Ecto neural progenitor cell (in vitro differentiated cells): ENCODE measurements at places on chromosomes 7 and 10.

DNA sequence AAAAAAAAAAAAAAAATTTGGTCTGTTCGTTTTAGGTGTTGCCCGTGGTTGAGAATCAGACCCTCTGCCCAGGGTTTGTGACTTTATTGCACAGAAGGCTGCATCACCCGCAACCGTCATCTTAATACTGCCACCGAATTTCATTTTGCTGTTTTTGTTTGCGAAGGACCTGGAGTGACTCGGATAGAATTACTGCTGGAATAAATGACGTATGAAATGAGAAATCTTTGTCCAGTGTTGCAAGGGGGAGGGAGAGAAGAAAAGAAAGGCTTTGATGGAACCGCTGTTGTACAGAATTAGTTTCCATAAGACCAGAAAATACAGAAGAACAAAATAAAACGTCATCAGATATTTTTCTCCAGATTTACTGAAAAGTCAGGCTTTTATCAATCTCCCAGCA lies 103.3 kb downstream of the GALNT17 start:
- no peak for DNase-seq

DNA sequence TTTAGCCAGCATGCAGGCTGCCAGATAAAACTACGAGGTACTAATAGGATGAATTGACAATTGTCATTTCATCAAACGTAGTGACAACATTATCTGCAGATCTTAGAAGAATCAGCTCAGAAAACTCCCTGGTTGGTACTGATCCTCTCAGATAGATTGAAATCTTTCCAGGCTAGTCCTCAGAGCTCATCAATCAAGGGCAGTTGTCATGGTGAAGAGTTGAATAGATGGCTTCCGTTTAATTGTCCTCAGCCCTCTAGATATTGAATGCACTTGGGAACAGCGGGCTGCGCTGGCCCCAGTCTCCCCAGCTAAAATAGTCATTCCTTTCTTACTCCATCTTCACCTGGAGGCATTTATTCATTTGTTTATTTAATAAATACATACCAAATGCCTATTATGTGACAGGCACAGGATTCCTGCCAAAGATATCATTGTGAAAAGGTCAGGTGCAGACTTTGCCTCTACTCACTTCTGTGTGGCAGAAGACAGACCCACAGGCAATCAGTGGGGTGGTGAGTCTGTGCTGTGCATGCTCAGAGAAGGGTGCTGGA lies 1081.6 kb downstream of the TYW1 start:
- no peak for DNase-seq

- DNase-seq = no peak
Measured at GRCh38 chr7:74203956-74204618, 5.7 kb upstream of the LAT2 start.

GRCh38 chr7:30246392-30246791 lies 38.0 kb upstream of the ZNRF2 start:
- DNase-seq = no peak

- DNase-seq = no peak
Measured at GRCh38 chr10:36730316-36730715, 395.1 kb upstream of the ANKRD30A start.

DNA sequence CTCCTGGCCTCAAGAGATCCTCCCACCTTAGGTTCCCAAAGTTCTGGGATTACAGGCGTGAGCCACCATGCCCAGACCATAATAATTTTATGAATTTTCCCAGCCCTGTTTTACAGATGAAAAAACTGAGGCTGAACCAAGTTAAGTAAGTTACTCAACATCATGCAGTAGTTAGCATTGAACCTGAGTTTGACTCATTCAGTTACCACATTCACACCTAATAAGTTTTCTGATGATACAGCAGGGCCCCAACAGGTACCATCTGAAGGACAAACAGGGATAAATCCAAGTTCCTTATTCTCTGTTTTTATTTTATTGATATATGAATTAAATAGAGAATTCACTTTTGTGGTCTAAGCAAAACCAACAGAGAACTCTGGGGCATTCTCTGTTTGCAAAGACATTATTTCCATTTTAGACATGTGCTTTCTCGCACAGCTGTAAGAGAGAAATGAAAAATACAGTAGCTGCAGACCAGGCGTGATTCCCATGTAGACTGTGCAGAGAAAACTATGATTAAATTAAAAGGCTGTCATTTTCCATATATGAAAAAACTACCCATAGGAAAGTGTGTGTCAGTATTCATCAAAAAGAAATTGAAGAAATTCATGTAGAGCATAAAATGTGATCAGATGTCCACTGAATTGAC lies 26.6 kb downstream of the APBB1IP start:
- no peak for DNase-seq

DNA sequence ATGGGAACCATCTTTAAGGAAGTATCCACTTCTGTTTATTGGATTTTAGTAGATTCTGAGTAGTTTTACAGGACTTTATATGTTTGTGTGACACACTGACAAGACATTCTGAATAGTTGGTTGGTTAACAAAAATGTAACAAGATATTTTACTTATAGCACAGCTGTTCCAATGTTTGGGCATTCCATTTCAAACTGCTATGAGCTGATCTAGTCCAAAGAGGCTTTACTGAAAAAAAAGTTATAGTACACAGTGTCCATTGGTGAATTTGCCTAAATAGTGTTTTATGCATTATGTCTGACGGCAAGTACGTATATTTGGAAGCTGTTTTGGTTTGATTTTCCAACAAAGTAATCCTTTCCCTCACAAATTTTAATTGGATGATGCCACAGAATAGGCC lies 99.1 kb downstream of the SAMD9 start:
- no peak for DNase-seq

- DNase-seq = no peak
Measured at GRCh38 chr7:106252568-106252967, 32.2 kb downstream of the NAMPT start.

DNA sequence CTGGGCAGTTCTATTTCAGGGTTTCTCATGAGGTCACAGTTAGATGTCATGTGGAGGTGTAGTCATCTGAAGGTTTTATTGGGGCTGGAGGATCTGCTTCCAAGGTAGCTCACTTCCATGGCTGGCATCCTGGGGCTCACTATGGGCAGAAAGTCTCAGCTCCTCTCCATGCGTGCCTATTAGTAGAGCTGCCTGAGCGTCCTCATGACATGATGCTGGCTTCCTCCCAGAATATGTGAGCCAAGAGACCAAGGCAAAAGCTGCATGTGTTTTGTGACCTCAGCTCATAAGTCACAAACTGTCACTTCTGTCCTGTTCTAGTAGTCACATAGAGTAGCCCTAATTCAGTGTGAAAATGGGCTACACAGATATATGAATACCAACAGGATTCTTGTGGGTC lies 524.4 kb downstream of the SUGCT start:
- no peak for DNase-seq

DNA sequence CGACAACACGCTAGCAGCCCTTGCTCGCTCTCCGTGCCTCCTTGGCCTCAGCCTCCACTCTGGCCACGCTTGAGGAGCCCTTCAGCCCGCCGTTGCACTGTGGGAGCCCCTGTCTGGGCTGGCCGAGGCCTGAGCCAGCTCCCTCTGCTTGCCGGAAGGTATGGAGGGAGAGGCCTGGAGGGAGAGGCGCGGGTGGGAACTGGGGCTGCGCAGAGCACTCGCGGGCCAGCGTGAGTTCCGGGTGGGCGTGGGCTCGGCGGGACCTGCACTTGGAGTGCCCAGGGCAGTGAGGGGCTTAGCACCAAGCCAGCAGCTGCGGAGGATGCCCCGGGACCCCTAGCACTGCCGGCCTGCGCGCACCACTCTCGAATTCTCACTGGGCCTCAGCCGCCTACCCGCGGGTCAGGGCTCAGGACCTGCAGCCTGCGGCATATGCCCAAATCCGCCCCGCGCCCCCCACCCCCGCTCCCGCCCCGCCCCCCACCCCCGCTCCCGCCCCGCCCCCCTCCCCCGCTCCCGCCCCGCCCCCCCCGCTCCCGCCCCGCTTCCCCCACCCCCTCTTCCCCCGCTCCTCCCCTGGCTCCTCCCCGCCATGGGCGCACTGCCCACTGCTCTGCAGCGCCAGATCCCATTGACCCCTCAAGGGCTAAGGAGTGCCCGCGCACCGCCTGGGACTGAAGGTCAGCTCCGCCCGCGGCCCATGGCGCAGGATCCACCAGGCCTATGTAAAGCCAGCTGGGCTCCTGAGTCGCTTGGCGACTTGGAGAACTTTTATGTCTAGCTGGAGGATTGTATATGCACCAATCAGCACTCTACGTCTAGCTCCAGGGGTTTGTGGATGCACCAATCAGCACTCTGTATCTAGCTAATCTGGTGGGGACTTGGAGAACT lies 15.9 kb upstream of the ACBD5 start:
- no peak for DNase-seq

DNA sequence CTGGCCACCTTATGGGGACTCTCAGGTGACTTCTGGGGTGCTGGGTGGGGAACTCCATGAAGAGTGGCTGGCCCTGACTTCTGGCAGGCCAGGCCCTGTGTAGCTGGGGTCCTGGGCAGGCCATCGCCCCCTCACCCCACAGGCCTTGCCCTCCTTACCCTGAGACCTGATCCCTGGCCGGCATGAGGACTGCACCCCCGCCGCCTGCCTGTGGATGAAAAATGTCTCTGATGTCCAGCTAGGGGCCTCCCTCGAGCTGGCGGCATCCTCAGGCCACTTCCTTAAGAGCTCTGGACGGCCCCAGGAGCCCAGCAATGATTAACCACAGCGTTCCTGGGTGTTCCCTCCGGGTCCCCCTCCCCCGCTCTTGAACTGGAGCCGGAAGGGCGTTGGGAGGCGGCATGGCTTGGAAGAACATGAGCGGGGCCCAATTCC lies 31.8 kb upstream of the SHH start:
- no peak for DNase-seq

GRCh38 chr10:62054408-62054807 lies 152.9 kb downstream of the ARID5B start:
- DNase-seq = no peak

- DNase-seq = no peak
Measured at GRCh38 chr10:24569330-24569796, 154.3 kb downstream of the ARHGAP21 start.

DNA sequence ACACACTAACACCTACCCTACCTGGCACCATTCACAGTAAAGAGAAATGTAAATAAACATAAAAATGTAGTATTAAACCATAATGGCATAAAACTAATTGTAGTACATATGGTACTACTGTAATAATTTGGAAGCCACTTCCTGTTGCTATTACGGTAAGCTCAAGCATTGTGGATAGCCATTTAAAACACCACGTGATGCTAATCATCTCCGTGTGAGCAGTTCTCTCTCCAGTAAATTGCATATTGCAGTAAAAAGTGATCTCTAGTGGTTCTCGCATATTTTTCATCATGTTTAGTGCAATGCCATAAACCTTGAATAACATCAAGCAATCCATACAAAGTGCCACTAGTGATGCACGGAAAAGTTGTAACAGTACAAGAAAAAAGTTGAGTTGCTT lies 75.4 kb downstream of the CFTR start:
- no peak for DNase-seq

GRCh38 chr10:12512332-12513002 lies 163.1 kb downstream of the CAMK1D start:
- DNase-seq = no peak

DNA sequence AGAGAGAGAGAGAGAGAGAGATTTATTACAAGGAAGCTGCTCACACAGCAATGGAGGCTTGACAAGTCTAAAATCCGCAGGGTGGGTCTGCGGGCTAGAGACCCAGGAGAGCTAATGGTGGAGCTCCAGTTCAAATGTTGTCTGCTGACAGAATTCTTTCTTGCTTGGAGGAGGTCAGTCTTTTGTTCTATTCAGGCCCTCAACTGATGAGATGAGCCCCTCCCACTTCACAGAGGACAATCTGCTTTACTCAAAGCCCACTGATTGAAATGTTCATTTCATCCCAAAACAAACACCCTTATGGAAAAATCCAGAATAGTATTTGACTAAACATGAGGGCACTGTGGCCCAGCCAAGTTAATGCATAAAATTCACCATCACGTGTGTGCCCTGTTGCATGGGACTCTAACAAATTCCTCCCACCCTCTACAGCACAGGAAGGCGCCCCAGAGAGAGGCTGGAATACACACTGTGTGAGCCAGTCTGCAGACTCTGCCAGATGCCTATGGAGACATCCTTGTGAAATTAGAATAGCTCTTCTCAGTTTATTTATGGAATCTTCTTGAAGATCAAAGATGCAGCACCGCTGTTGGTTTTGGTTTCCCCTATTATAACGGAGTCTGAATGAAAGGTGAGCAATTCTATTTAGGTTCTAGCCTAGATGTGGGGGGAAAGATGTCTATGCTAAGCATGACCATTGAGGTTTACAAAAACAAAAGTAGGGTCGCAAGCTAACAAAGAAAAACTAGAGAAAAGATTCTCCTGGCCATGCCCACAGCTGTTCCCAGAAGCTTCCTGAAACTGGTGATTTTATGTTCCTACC lies 123.0 kb upstream of the SFMBT2 start:
- DNase-seq = no peak

- no peak for DNase-seq
Measured at GRCh38 chr10:22133749-22134624, 83.8 kb downstream of the EBLN1 start.

- no peak for DNase-seq
Measured at GRCh38 chr7:22787951-22788350, 34.7 kb downstream of the TOMM7 start.

DNA sequence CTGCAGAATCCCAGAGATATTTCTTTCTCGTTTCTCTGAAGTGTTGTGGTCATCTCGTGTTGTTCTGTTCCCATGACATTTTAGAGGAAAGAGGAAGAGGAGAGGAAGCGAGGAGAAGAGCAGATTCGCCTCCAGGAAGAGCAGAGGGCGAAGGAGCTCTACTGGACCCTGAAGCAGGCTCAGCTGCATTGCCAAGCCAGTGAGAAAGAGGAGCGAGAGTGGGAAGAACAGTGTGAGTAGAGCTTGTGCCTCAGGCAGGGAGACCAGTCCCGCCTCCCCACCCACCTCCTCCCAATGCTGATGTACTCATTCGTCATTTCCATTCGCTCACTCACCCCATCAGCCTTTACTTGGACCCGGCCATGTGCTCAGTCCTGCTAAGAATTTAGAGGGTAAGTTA lies 50.8 kb downstream of the SH2D4B start:
- DNase-seq = no peak

- DNase-seq = no peak
Measured at GRCh38 chr7:51111241-51111940, 205.2 kb downstream of the COBL start.

DNA sequence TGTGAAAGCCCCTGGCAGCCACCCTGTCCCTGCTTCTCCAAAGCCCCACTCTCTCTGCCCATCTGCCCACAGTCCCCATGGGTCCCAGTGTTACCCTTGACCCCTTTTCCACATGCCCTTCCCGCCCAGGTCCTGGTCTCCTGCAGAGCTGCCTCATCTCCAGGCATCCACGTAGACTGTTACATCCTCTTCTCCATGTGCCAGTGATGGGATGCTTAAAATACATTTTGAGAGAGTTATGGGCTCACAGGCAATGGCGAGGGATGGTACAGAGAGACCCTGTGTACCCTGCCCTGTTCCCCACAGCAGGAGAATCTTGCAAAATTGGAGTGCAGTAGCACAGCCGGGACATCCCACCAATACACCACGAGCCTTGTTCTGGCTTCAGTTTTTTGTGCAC lies 56.8 kb downstream of the GLRX3 start:
- no peak for DNase-seq
